Large intestine (tissue), 12 donors: ENCODE measurements at places on chromosomes 16 and 17.

GRCh38 chr17:13153036-13153435 lies 135.2 kb upstream of the ELAC2 start:
- DNase-seq: no peak

DNA sequence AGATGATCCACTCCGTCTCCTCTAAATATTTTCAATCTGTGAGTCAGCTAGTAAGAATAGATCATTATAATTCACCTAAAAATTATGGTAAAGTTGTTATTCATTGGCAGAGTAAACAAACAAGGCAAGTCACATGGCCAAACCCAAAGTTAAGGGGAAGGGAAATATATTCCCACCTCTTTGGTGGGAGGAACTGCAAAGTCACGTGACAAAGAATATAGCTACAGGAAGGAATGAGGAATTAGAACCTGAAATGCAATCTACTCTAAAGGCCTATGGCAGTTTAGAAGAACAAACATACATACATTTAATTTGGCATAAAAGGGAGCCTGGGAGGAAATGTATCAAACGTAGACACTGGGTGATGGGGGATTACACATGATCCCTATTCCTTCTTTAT lies 48.9 kb downstream of the NOG start:
- DNase-seq: no peak

GRCh38 chr16:27316038-27316680 lies 2.4 kb downstream of the IL4R start:
- DNase-seq: no peak

DNA sequence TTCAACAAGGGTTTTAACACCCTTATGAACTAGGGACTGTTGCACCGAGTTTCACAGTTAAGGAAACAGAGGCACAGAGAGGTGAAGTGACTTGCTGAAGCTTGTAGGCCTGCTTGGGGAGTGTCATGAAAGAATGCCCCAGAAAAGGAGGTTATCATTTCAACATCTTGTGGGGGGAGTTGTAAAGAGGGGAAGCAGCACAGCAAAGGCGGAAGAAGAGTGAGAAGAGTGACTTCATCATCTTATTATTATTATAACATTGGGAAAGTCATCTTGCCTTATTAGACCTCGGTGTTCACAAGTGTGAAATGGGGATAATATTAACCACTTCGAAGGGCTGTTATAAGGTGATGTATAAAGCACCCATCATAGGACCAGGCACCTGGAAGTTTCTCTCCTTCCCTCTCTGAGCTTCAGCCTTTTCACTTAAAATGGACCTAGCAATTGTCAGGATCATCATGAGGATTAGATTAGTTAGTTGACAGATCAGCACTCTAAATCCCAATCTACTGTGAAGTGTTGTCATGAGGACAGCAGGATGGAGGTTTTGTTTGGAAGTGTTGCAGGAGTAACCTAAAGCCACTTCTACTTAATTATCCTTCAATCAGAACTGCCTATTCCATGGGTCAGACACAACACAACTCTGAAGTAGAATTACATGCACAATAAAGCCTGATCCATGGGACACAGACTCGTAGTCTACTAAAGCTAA lies 2.3 kb downstream of the CCL4 start:
- no peak for DNase-seq

- no peak for DNase-seq
These were observed 8.2 kb upstream of the CACNA1H start for GRCh38 chr16:1144476-1145382.

DNA sequence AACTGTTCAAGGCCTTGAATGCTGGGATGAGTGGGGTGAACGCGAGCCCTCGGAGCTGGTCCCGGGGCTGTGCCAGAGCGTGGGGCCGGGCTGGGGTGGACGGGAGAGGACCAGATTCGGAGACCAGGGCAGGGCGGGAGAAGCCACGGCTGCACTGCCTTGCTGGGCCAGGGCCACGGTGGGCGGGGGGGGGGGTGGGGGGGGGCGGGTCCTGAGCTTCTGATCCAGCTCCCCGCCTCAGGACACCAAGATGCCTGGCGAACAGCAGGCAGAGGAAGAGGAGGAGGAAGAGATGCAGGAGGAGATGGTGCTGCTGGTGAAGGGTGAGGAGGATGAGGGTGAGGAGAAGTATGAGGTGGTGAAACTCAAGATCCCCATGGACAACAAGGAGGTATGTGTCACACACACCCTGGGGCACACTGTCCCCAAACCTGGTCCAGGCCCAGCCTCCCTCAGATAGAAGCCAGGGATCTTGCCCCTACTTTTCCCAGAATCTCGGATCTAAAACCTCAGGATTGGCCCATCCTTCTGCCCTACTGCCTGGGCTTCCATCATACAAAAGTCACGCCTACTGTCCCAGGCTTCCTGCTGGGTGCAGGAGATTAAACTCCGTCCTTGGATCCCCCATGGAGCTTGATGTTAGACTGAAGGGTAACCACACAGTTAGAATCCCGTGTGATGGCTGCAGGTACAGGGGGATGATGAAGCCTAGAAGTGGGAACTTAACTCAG lies 563 bp downstream of the ZNF771 start:
- no peak for DNase-seq

- DNase-seq: no peak
These were observed 1836.4 kb downstream of the TP53TG3F start for GRCh38 chr16:35295856-35296255.
